ENCODE measurements at places on chromosomes 12 and 14.

DNA sequence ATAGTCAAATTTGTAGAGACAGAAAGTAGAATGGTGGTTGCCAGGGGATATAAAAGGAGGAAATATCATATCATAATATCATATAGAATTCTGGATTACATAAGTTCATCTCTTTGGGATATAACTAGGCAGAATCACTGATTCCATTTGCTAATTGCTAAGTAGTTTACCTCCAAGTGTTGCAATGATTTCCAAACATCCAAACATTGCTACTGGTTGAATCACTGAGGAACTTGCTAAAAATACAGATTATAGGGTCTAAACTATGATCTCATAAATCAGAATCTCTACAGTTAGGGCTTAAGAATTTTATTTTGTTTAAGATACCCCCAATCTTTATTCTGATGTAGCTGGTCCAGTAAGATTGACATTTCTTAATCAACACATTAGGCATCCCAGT lies 16.1 kb upstream of the TAS2R42 start:
- DNase-seq = no peak

GRCh38 chr12:103677341-103677740 lies 90.3 kb downstream of the STAB2 start:
- no peak for DNase-seq

DNA sequence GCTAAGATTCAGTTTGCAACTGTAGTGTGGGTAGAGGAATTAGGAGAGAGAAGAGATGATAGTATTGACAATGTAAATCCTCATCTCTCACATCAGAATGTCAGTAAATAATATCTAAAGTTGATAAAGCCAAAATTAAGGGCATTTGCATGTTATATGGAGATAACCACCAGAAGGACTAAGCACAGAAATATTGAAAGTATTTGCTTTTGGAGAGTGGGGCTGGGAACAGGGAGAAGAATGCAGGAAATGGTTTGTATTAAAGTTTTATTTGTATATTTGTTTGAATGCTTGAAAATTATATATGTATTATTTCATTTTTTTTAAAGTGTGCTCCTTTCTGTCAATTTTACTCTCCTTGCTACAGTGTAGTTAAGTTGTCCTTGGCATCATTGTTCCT lies 491.4 kb downstream of the APAF1 start:
- DNase-seq = no peak

GRCh38 chr14:29971101-29971500 lies 43.5 kb upstream of the PRKD1 start:
- DNase-seq = no peak

- no peak for DNase-seq
Measured at GRCh38 chr12:118238888-118239287, 103.0 kb downstream of the PEBP1 start.
